ENCODE measurements at places on chromosomes 1 and 21. TPM values are rescaled to one million over a fixed set of nuclear protein-coding genes. Genes with fewer than 3 reads are reported as not detected.

The CHIA gene
- total RNA-seq = not detected

The ADORA3 gene
- not detected for total RNA-seq

The TFF1 gene
- total RNA-seq = not detected

The ASPM gene
- total RNA-seq = 108 TPM

The SIK1 gene
- total RNA-seq = 0.66 TPM

The C1orf146 gene
- total RNA-seq = not detected

The CYP4A11 gene
- not detected for total RNA-seq

The MXRA8 gene
- total RNA-seq = 203 TPM

The RIMKLA gene
- total RNA-seq = 0.12 TPM

The VASH2 gene
- 0.11 TPM for total RNA-seq

The CD1E gene
- total RNA-seq = not detected

The TRIM46 gene
- 3.9 TPM for total RNA-seq

The IFFO2 gene
- total RNA-seq = 7.6 TPM

The C1orf115 gene
- 4.2 TPM for total RNA-seq

The KIF26B gene
- total RNA-seq = 24.1 TPM

The CACHD1 gene
- 2.8 TPM for total RNA-seq

The IFI16 gene
- 93.3 TPM for total RNA-seq

The ZC3H12A gene
- 11.4 TPM for total RNA-seq

The CHIT1 gene
- not detected for total RNA-seq

The OTUD3 gene
- 6.2 TPM for total RNA-seq

The UBL4B gene
- total RNA-seq = not detected

The HMCN1 gene
- 30.5 TPM for total RNA-seq

The VAMP4 gene
- total RNA-seq = 10.3 TPM

The KPNA6 gene
- total RNA-seq = 35.1 TPM

The MPL gene
- not detected for total RNA-seq

The GALNT2 gene
- 68.8 TPM for total RNA-seq

The PTCH2 gene
- 0.22 TPM for total RNA-seq

The MSH4 gene
- total RNA-seq = 0.25 TPM

The PTGS2 gene
- total RNA-seq = 12.8 TPM
